ENCODE measurements at places on chromosomes 16 and 17. TPM values are rescaled to one million over a fixed set of nuclear protein-coding genes. Genes with fewer than 3 reads are reported as not detected.

The TAF15 gene
- 214 TPM for total RNA-seq

The SLC46A1 gene
- total RNA-seq, result 21.2 TPM

The ZBTB4 gene
- total RNA-seq, result 25.7 TPM

The TERB1 gene
- not detected for total RNA-seq

The CD300E gene
- total RNA-seq, result not detected

The KCNH4 gene
- 0.43 TPM for total RNA-seq

The FAM20A gene
- not detected for total RNA-seq

The TCAP gene
- total RNA-seq, result 1.0 TPM

The PRR35 gene
- total RNA-seq, result 0.05 TPM

The TLCD3A gene
- 58.1 TPM for total RNA-seq

The LGALS9B gene
- total RNA-seq, result not detected

The GINS2 gene
- total RNA-seq, result 29.3 TPM

The TMEM100 gene
- total RNA-seq, result not detected

The TSPAN10 gene
- 4.4 TPM for total RNA-seq

The CDH16 gene
- total RNA-seq, result 0.26 TPM

The SDR42E1 gene
- 1.2 TPM for total RNA-seq

The BICDL2 gene
- not detected for total RNA-seq

The LDHD gene
- 0.63 TPM for total RNA-seq

The UTS2R gene
- not detected for total RNA-seq

The PDILT gene
- not detected for total RNA-seq

The CNTNAP4 gene
- not detected for total RNA-seq

The KRT27 gene
- not detected for total RNA-seq

All from A549 treated with DMSO at 1 μM for 4 hours (cell line).